ENCODE measurements at places on chromosomes 16 and 17.

GRCh38 chr17:59513934-59514841, 51.2 kb upstream of the DHX40 start:
- DNase-seq, result peak; percentile 50

DNA sequence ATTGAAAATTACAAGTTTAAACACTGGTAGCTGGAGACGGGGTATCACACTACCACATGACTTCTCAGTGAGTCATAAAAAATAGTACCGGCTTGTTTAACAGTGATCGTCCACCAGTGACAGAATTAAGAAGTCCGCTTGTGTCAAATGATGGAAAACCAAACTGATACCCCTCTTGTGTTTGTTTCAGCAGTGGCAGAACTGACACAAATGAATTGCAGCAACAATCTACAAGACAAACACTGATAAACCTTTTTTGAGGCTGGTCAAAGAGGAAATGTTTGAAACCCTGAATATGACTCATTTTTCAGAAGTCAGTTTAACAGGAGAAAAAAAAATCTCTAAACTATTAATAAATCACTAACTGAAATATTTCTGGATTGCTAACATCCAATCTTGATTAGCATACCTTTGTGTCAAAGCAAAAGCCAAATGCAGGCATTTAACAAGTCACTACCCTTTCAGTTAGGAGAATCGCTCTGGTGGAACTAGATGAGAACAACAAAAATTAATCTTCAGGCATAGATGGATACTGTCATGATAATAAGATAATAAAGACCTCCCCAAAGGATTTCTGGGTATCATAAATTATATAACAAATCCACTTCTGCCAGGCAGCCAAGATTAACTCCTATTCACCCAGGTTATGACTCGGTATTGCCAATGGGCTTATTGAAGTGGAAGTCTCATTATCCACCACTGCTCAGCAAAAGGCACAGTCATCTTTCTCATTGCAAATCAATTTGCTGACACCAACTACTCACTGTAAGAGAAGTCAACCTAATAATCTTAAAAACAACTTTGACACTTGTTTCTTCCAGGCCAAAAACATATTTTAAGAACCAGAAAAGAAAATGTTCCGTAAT, 20.8 kb downstream of the DCUN1D3 start:
- DNase-seq, result no peak

GRCh38 chr16:64914-65255, 7.5 kb downstream of the RHBDF1 start:
- no peak for DNase-seq

GRCh38 chr16:56682703-56683397, 580 bp downstream of the MT1X start:
- DNase-seq, result no peak

DNA sequence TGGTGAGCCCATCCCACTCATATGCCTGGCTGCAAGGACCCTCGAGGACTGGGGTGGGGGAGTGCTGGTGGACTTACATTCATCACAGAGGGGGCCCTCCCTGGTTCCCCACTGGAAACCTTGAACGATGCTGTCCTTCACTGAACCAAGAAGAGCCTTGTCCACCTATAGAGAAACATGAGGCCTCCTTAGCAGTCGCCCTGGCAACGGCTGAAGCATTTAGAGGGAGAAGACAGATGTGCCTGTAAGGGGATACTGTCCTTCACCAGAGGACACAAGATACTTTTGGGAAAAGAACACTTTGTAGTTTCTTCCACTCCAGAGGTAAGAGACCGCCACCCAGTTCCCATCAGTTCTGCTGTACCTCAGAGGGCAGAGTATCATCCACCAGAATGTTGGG, 6.5 kb downstream of the HIGD1B start:
- DNase-seq, result no peak

DNA sequence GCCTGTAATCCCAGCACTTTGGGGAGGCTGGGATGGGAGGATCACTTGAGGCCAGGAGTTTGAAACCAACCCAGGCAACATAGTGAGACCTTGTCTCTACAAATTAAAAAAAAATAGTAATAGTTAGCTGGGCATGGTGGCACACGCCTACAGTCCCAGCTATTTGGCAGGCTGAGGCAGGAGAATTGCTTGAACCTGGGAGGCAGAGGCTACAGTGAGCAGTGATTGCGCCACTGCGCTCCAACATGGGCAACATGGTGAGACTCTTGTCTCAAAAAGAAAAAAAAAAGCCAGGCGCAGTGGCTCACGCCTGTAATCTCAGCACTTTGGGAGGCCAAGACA, 56.9 kb upstream of the MRTFB start:
- no peak for DNase-seq

- no peak for DNase-seq
These were observed 182.0 kb upstream of the IRX5 start for GRCh38 chr16:54748611-54749190.

DNA sequence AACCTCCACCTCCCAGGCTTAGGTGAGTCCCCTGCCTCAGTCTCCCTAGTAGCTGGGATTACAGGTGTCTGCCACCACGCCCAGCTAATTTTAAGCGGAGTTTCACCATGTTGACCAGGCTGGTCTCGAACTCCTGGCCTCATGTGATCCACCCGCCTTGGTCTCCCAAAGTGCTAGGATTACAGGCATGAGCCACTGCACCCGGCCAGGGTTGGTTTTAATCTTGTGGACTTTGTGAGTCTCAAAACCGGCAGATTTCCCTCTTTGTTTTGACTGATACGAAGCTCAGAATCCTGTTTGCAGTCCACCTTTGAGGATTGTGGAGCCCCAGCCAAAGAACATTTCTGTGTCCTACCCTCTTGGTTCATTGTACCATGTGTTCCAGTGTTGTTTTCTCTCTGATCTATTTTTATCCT, 16.4 kb upstream of the CPSF4L start:
- no peak for DNase-seq

DNA sequence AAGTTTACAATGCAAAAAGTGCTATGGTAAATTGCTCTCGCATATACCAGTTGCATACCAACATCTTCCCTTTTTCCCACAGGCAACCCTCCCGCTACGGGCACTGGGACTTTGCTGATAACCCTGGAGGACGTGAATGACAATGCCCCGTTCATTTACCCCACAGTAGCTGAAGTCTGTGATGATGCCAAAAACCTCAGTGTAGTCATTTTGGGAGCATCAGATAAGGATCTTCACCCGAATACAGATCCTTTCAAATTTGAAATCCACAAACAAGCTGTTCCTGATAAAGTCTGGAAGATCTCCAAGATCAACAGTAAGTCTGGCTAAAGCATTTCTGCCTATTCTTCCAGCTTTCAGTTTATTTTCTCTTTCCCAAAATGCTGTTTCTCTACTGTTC, 27.9 kb upstream of the HSBP1 start:
- no peak for DNase-seq

DNA sequence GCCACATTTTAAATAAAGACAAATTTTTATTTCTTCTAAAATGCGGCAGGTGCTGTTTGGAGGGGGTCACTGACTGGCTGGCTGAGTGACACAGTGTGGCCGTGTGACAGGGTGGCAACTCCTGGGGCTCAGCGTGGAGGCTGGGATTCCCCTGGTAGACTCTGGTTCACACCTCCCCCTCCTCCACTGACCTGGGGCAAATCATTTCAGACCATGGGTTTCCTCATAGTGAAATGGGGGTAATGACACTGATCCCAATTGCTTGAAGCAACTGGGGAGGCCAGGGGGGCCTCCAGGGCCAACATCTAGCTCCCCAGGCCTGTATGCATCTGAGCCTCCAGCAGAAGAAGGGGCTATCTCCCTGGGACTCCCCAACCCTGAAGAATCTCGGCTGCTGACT, 6.6 kb downstream of the HSD11B2 start:
- DNase-seq, result no peak

- DNase-seq, result no peak
These were observed 32.3 kb downstream of the DDX19A start for GRCh38 chr16:70378869-70379493.

- no peak for DNase-seq
These were observed 69.1 kb downstream of the CACNG1 start for GRCh38 chr17:67113486-67113885.

GRCh38 chr16:9308850-9309249, 217.4 kb downstream of the HAPSTR1 start:
- no peak for DNase-seq

- no peak for DNase-seq
These were observed 7.3 kb upstream of the TSPOAP1 start for GRCh38 chr17:58335779-58336455.

DNA sequence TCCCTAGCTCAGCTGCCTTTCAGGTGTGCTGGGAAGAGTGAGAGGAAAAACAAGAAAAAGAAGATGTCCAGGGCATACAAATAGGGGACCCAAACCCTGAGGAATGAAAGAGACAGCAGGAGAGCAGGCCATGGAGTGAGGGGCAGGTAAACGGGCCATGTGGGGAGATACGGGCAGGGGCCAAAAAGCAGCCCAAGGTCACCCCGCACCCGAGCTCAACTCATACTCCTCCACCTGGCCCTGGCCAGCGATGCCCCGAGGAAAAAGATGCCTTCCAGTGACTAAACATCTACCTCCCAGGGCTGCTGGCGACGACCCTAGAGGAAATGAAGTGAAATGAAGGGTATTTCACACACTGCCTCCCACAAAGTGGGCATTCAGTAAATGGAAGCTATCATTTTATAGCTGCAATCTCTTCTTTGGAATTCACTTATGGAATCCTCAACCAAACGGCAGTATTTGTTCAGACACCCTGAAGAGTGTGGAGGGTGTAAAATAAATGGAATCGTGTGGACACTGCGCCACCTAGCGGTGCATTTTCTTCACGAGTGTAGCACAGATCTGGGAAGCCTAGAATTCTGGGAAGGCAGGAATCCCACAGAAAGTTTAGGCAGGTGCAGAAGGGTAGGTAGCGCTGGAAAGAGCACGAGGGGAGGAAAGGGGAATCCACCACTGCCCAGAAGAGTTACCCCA, 14.9 kb downstream of the ELAC2 start:
- DNase-seq, result peak; percentile 35

- no peak for DNase-seq
These were observed 16.2 kb downstream of the GPRC5B start for GRCh38 chr16:19868421-19868820.

- no peak for DNase-seq
These were observed 121.6 kb downstream of the ANKRD11 start for GRCh38 chr16:89368604-89369249.

DNA sequence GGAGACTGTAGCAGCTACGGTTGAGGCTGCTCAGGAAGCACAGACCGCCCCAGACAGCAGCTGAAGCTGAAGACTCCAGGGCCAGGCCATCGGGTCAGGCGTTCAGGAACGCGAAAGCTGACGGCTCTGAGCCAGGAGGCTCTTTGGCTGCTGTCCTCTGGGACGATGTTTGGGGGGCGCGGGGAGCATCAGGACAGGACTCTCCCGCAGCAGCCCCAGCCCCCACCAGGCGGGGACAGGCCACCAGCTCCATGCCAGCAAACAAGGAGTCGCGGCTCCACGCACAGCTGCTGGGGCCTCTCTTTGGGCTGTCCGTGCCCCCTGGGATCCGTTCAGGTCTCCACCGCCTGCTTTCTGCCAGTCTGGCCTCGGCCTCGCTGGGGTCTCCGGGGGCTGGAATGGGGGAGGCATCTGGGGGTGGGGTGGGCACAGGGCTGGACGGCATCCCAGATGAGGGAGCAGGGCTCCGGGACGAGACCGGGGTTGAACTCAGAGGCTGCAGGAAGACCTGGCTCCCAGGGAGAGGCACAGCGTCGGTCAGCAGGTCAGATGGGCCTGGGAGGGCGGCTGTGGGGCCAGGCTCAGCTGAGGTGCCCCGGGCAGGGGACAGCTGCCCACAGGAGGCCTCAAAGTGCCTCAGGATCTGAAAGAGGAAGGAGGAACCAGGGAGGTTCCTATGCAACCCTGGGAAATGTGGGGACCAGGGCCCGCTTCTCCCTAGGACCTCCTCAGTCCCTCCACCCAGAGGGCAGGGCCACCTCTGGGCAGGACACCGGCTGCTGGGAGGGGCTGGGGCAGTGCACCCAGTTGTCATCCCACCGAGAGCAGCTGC, 6.3 kb upstream of the CEP131 start:
- DNase-seq, result no peak

DNA sequence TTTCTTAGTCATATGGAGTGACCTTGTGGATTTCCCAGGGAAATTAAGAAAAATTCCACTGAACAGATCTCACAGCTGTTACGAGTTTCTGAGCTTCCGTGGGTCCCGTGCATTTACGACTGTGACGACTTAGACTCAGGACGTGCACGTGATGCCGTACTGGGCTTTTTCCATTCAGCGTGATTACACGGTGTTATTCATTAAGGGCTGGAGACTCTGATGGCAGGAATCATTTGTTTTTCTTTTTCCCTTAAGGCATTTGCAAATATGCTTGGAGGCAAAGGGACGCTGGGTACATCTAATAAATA, 57.2 kb downstream of the TBC1D16 start:
- DNase-seq, result no peak

DNA sequence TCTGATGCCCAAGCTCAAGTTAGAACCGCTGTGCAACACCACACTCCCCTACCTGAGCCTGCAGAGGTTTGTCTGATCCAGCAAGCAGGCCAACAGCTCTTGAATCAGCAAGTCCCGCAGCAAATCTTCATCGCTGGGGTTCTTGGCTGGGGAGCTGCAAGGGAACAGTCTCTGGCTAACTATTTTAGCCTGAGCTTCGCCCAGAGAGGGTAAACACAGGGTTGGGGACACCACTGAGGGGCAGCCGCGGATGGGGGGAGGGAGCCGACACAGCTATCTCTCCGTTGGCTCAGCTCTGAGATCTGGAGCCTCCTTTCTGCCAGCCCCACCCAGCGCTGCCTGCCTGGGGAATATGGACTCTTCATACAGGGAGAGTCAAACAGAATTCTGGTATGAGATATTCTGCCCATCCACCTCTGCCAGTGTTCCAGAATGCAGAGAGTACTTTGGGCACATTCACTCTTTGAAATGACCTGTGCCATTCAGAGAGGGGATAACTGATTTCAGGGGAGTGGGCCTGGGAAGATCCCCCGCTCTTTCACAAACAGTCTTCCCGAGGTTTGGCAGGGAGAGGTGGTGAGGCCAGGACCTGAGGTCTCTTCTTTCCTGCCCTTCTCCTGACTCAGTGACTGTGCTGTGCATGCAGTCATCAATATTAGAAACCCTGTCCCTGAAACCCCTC, 7.4 kb downstream of the GIP start:
- no peak for DNase-seq

GRCh38 chr16:4704491-4704890, 11.1 kb downstream of the NUDT16L1 start:
- DNase-seq, result no peak

DNA sequence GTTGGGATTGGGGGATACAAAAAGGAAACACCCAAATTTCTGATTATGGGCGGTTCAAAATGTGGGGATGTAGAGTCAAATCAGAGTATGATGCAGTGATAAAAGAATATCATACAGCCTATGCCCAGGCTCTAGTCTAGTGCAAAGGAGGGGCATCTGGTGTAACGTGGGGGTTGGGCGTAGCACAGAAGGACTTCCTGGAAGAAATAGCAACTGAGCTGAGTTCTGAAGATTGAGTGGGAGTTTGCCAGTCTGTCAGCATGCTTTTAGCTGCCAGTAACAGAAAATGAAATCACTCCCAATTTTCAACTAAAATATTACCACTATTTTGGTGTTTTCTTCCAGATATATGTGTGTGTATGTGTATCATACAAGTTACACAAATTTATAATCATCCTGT, 196.9 kb downstream of the SPECC1 start:
- DNase-seq, result no peak

Data from NT2/D1 (cell line).